ENCODE measurements at places on chromosomes 7 and 10. TPM values are rescaled to one million over a fixed set of nuclear protein-coding genes. Genes with fewer than 3 reads are reported as not detected.

The HMX3 gene
- total RNA-seq: 0.13 TPM

The MAGI2 gene
- 2.7 TPM for total RNA-seq

The FAM25C gene
- not detected for total RNA-seq

The IQUB gene
- not detected for total RNA-seq

The SLC26A3 gene
- not detected for total RNA-seq

The NXPH1 gene
- not detected for total RNA-seq

Data from bronchial epithelial cell (primary cell).